ENCODE measurements at places on chromosomes 13 and 19. TPM values are rescaled to one million over a fixed set of nuclear protein-coding genes. Genes with fewer than 3 reads are reported as not detected.

Gene CD70
- 2.1 TPM for total RNA-seq

Gene GRIN2D
- total RNA-seq, result 26.2 TPM

GRCh38 chr19:33683881-33684537 lies 62.3 kb downstream of the CHST8 start:
- no peak overlapping the region for H3K27ac ChIP-seq
- H3K4me1 ChIP-seq, result no peaks in the 10 kb centered on the region
- DNase-seq, result no peak
- no peak overlapping the region for H3K4me3 ChIP-seq
- H3K27me3 ChIP-seq, result peaks cover 40% of the 10 kb centered on the region

DNA sequence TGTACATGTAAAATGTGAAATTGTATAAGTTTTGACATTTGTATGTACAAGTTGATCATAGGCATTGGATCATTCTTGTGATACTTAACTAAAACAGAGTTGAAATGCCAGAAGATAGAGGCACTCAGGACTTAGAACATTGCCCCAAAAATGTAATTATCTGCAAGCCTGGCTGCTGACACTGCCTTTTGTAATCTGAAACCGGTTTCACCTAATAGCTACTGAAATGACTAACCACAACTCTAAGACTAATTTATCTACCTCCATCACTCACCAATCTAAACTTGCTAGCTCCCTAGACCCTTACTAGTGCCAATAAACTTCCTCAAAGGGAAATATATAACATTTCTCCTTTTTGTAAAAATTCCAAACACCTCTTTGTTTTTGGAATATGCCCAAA lies 2596.2 kb downstream of the PCDH9 start:
- no peak overlapping the region for H3K27ac ChIP-seq
- no peaks in the 10 kb centered on the region for H3K36me3 ChIP-seq
- H3K27me3 ChIP-seq, result no peaks in the 10 kb centered on the region
- no peaks in the 10 kb centered on the region for H3K4me1 ChIP-seq

GRCh38 chr19:12166626-12167025 lies 3.7 kb downstream of the ZNF136 start:
- peaks cover 3% of the 10 kb centered on the region for H3K4me1 ChIP-seq
- H3K27ac ChIP-seq, result no peak overlapping the region
- DNase-seq, result no peak
- H3K36me3 ChIP-seq, result no peaks in the 10 kb centered on the region
- no peak overlapping the region for H3K4me3 ChIP-seq

Measured in HCT116 (cell line).